Type B pancreatic cell (in vitro differentiated cells): ENCODE measurements at places on chromosomes 12 and 14. TPM values are rescaled to one million over a fixed set of nuclear protein-coding genes. Genes with fewer than 3 reads are reported as not detected.

- no peak overlapping the region for H3K4me3 ChIP-seq
- DNase-seq, result no peak
- no peaks in the 10 kb centered on the region for H3K36me3 ChIP-seq
- no peaks in the 10 kb centered on the region for H3K27me3 ChIP-seq
- H3K27ac ChIP-seq, result no peak overlapping the region
Observed at GRCh38 chr12:39467432-39467870, 24.5 kb upstream of the KIF21A start.

DNA sequence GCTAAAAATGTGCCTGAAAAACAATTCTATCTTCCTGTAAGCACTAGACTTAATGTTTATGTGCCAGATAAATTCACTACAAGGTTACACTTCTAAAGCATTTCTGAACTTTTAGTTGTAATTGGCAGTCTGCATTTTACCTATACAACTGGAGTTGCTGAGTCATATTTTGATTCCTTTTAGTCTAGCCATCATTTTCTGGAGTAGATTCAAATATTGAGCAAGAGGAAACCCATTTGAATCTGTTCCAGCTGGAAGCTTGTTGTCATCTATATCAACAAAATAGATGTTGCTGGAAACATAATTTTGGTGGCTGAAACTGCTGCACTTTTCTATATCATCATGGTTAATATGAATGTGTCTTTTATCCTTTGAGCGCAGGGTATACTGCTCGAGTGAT lies 122.2 kb upstream of the CCDC175 start:
- no peaks in the 10 kb centered on the region for H3K36me3 ChIP-seq
- no peaks in the 10 kb centered on the region for H3K4me1 ChIP-seq
- no peak overlapping the region for H3K27ac ChIP-seq
- no peak overlapping the region for H3K4me3 ChIP-seq

DNA sequence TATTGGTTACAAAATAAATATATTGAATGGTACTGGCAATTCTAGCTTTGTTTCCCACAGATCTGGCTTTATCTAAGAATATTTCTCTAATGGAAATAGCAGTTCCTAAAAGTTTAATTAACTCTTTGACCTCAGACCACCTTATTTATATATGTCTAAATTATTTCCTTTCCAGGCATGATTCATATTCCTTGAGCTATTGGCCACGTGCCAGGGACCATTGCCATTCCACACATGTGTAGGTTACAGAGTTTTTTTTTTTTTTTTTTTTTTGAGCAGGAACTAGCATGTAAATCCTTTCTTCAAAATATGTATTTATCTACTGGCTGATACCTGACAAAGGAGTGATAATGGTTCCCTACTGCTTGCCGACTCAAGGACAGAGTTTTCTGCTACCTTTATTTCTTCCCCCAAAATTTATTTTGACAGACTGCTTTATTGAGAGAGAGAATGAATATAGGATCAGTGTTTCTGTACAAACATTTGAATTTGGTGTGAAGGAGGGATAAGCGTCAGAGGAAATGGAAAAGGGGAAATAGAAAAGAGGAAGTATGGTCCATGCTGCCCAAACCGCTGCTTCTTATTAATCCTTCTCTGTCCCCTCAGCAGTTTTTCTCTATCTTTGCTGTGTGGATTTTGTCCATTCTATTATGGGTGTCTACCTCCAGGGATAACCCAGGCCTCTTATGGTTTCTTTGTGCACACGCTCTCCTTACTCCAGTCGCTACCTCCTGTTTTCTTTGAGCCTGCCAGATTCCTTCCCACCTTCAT lies 36.4 kb downstream of the PDE3A start:
- H3K4me1 ChIP-seq, result peaks cover 4% of the 10 kb centered on the region
- peaks cover 28% of the 10 kb centered on the region for H3K36me3 ChIP-seq
- H3K4me3 ChIP-seq, result no peak overlapping the region
- no peaks in the 10 kb centered on the region for H3K27me3 ChIP-seq

DNA sequence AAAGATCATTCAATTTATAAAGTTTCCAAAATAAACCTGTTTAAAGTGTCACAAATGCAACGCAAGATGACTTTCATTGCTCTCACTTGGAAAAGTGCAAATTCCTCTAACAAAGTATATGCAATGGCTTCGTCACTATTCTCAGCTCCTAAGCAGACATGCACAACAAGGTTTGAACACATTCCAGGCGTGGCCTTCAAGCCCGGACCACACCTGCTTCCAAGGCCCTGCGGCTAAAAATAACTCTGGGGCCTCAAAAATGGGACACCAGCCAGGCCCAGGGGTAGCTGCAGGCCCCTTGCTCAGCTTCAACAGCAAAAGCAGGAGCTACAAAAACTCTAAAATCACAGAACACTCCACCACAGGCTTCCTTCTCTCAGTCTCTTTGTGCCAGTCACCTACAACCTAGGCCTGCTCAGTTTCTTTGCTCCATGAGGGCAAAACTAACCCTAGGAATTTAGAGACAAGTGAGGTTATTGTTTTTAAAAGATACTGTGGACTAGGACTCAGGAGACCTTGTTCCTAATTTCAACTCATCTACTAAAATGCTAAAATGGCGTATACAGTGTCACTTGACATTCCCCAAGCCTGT lies 29.3 kb downstream of the DUSP16 start:
- H3K27ac ChIP-seq, result peak overlapping the region; percentile 98
- H3K4me1 ChIP-seq, result peaks cover 9% of the 10 kb centered on the region
- peak overlapping the region; percentile 54 for H3K4me3 ChIP-seq
- H3K27me3 ChIP-seq, result no peaks in the 10 kb centered on the region
- peaks cover 30% of the 10 kb centered on the region for H3K36me3 ChIP-seq

Gene TCL1A
- not detected in 2 replicates for total RNA-seq

Gene RNFT2
- 8.7 and 25.0 TPM in 2 replicates for total RNA-seq

- no peaks in the 10 kb centered on the region for H3K4me1 ChIP-seq
- peaks cover 33% of the 10 kb centered on the region for H3K36me3 ChIP-seq
- no peaks in the 10 kb centered on the region for H3K27me3 ChIP-seq
- DNase-seq, result no peak
- no peak overlapping the region for H3K4me3 ChIP-seq
Observed at GRCh38 chr12:131766382-131767107, 55.7 kb downstream of the SFSWAP start.

- no peak for DNase-seq
- no peaks in the 10 kb centered on the region for H3K36me3 ChIP-seq
- no peak overlapping the region for H3K4me3 ChIP-seq
Observed at GRCh38 chr14:32366256-32366879, 37.3 kb downstream of the AKAP6 start.

- H3K36me3 ChIP-seq, result no peaks in the 10 kb centered on the region
- H3K4me1 ChIP-seq, result peaks cover 3% of the 10 kb centered on the region
- H3K27ac ChIP-seq, result no peak overlapping the region
- peaks cover 18% of the 10 kb centered on the region for H3K27me3 ChIP-seq
- DNase-seq, result no peak
- H3K4me3 ChIP-seq, result no peak overlapping the region
Observed at GRCh38 chr12:132351751-132352495, 22.5 kb upstream of the GALNT9 start.

Gene KLRD1
- total RNA-seq, result 0.48 TPM in 1 of 2 replicates, not detected in the other

DNA sequence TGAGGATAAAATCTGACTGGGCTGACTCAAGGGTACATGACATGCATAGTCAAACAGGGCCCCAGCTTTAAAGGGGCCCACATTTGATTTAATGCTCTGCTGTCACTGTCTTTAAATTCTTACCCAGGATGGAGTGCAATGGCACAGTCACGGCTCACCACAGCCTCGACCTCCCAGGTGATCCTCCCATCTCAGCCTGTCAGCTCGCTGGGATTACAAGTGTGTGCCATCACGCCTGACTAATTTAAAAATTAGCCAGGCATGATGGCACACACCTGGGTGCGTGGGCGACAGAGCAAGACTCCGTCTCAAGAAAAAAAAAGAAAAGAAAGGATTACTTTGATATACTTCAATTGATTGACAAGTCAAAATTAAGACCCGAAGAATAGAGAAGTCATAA lies 9.2 kb upstream of the PLBD1 start:
- no peaks in the 10 kb centered on the region for H3K4me1 ChIP-seq
- no peak overlapping the region for H3K4me3 ChIP-seq
- no peak overlapping the region for H3K27ac ChIP-seq
- no peaks in the 10 kb centered on the region for H3K36me3 ChIP-seq
- H3K27me3 ChIP-seq, result no peaks in the 10 kb centered on the region
- DNase-seq, result no peak

Gene DTD2
- total RNA-seq, result 23.2 and 26.5 TPM in 2 replicates

GRCh38 chr14:90660865-90661570 lies 155.2 kb downstream of the TTC7B start:
- DNase-seq, result no peak
- peaks cover 5% of the 10 kb centered on the region for H3K4me1 ChIP-seq
- no peak overlapping the region for H3K4me3 ChIP-seq
- no peak overlapping the region for H3K27ac ChIP-seq

- H3K27me3 ChIP-seq, result peaks cover 12% of the 10 kb centered on the region
- no peak overlapping the region for H3K27ac ChIP-seq
- no peaks in the 10 kb centered on the region for H3K4me1 ChIP-seq
- no peak for DNase-seq
Observed at GRCh38 chr14:33957993-33958392, 7.1 kb upstream of the EGLN3 start.

- H3K4me3 ChIP-seq, result no peak overlapping the region
- no peaks in the 10 kb centered on the region for H3K4me1 ChIP-seq
- no peaks in the 10 kb centered on the region for H3K36me3 ChIP-seq
- DNase-seq, result no peak
Observed at GRCh38 chr12:97211416-97211930, 251.1 kb upstream of the RMST start.

GRCh38 chr14:105426416-105427130 lies 6.9 kb downstream of the MTA1 start:
- H3K36me3 ChIP-seq, result peaks cover 30% of the 10 kb centered on the region
- DNase-seq, result no peak
- H3K4me3 ChIP-seq, result no peak overlapping the region
- H3K27ac ChIP-seq, result peak overlapping the region; percentile 18

DNA sequence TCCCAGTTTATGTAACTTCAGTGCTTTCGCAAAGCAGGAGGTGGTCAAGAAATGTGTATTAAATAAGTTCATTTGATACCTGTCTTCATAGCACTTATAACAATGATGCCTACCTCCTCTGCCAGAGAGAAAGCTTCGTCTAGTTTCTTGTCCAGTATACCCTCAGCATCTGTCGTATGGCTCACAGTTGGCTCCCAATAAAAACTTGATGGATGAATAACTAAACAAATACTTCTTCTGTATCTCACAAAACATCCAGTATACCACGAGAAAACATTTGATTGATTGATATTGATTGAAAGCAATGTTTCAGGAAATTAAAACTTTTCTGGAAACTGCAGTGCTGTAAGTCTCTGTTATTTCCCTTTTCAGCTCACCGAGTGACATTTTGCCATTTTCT lies 26.9 kb upstream of the PTGDR start:
- H3K36me3 ChIP-seq, result peaks cover 3% of the 10 kb centered on the region
- H3K4me1 ChIP-seq, result peaks cover 9% of the 10 kb centered on the region
- DNase-seq, result no peak
- no peak overlapping the region for H3K4me3 ChIP-seq
- H3K27me3 ChIP-seq, result peaks cover 16% of the 10 kb centered on the region

GRCh38 chr14:34051966-34052657 lies 101.2 kb upstream of the EGLN3 start:
- no peak for DNase-seq
- H3K27me3 ChIP-seq, result no peaks in the 10 kb centered on the region
- H3K36me3 ChIP-seq, result no peaks in the 10 kb centered on the region
- H3K4me3 ChIP-seq, result no peak overlapping the region

DNA sequence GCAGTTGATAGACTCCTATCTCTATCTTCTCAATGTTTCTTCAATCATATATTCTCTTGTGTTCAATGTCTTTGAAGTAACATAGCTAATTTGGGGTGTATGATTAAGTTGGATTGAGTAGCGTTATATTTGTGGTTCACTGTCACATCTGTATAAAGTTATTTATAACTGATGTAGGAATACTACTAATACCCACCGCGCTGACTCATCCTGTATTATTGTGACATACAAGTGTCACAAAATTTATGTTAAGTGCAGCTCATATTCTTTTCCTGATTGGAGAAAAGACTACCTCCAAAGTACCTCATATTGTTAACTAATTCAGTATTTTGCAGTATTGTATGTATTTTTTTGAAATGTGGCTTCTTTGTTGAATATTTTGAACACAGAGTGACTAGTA lies 940.8 kb downstream of the SLC6A15 start:
- no peaks in the 10 kb centered on the region for H3K4me1 ChIP-seq
- no peak overlapping the region for H3K27ac ChIP-seq
- H3K36me3 ChIP-seq, result no peaks in the 10 kb centered on the region
- H3K27me3 ChIP-seq, result no peaks in the 10 kb centered on the region

- peak within 1 kb of the TSS; percentile 88 for H3K27ac ChIP-seq
- peak; percentile 90 for DNase-seq
- no peaks in the 10 kb centered on the region for H3K27me3 ChIP-seq
- H3K36me3 ChIP-seq, result peaks cover 18% of the 10 kb centered on the region
- H3K4me1 ChIP-seq, result peaks cover 34% of the 10 kb centered on the region
Observed at GRCh38 chr12:89524541-89525304, at the start of gene GALNT4. GALNT4 (minus strand) TSS chr12:89524796; CDS start chr12:89524549, 247 bp downstream.

Gene XPOT
- 61.9 and 72.8 TPM in 2 replicates for total RNA-seq

DNA sequence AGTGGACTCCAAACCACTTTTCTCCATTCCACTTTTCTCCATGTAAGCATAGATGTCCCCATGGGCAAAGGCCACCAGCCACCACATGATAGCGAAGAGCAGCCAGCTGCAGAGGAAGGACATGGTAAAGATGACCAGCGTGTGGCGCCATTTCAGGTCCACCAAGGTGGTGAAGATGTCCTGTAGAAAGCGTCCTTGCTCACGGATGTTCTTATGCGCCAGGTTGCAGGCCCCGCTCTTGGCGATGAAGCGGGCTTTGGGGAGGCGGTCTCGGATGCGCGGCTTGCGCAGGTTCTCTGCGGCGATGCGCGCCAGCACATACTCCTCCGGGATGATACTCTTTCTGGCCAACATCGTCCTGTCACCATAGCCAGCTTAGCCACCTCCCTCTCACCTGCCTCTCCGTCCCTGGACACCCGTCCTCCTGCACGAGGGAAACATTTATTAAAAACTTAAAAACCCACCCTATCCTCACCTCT lies 1.2 kb downstream of the KCNJ8 start:
- peak overlapping the region; percentile 70 for H3K4me3 ChIP-seq
- no peaks in the 10 kb centered on the region for H3K4me1 ChIP-seq
- DNase-seq, result peak; percentile 64
- no peak overlapping the region for H3K27ac ChIP-seq

DNA sequence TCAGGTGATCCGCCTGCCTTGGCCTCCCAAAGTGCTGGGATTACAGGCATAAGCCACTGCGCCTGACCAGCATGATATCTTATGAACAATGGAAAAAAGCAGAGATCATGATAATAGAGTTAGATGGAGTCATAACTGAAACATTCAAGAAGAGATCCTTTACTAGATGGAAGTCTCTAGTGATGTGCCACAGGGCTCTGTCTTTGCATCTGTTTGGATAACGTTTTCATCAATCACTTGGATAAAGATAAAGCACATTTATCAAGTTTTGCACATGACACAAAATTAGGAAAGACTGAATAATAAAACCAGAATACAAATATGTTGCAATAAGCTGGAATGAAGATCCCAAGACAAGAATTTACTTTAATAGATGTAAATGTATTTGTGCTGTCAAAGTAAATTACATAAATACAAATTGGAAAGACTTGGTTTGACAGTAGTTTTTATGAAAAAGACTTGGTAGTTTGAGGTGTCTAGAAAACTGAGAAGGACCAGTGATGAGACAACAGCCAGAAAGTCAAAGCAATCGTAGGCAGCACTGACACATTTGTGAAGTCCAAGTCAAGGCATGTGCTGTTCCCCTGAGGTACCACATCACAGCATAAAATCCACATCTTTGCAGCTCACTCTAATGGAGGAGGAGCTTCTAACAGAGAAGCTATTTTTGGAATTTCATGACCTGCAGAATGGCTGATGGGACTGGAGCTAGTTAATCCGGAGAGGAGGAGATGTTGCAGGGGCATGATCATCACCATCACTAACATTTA lies 28.5 kb downstream of the GPRC5A start:
- peak overlapping the region; percentile 26 for H3K27ac ChIP-seq
- DNase-seq, result no peak
- peaks cover 3% of the 10 kb centered on the region for H3K27me3 ChIP-seq
- H3K36me3 ChIP-seq, result peaks cover 14% of the 10 kb centered on the region
- H3K4me1 ChIP-seq, result peaks cover 18% of the 10 kb centered on the region

Gene VSX2
- 0.12 TPM in 1 of 2 replicates, not detected in the other for total RNA-seq
